ENCODE measurements at places on chromosomes 4 and X.

DNA sequence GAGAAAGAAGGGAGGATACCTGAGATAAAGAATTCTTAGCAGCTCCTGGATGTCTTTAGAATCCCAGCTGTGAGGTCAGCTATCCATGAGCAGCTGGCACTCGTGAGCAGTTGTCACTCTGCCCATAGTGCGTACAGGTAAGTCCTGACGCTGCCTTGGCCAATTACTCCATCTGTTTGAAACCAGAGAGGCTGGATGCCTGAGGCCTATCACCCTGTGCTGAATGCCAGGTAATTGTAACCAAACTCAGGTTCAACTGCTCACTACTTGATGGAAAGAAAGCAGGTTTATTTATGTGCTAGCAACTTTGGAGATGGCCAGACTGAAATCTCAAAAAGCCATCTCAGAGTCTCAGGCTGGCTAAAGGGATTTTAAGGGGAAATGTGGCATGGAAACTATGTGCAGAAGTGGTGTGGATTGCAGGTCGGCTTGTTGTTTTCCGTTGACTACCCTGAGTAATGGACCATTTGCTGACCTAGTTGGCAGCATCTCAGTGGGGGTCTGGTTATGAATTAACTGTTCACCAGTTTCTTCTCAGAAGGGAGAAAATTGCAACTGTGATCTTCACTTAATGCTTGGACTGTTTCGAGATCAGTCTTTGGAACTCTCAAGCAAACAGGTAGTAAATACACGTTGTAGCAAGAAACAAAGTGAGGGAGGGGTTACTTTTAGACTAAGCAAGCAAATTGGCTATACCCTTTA, 1614.0 kb upstream of the PCDH10 start:
- DNase-seq, result no peak

DNA sequence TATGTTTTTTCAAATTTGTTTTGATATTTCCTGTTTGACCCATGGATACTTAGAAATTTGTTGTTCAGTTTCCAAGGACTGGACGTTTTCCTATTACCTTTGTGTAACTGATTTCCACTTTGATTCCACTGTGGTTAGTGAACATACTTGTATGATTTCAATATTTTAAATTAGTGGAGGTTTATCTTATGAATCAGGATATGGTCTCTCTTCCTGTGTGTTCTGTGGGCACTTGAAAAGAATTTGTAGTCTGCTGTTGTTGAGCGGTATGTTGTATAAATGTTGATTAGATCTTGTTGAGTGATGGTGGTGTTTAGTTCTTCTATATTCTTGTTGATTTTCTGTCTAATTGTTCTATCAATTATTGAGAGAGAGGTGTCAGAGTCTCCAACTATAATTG, 21.2 kb upstream of the LAMTOR3 start:
- no peak for DNase-seq

DNA sequence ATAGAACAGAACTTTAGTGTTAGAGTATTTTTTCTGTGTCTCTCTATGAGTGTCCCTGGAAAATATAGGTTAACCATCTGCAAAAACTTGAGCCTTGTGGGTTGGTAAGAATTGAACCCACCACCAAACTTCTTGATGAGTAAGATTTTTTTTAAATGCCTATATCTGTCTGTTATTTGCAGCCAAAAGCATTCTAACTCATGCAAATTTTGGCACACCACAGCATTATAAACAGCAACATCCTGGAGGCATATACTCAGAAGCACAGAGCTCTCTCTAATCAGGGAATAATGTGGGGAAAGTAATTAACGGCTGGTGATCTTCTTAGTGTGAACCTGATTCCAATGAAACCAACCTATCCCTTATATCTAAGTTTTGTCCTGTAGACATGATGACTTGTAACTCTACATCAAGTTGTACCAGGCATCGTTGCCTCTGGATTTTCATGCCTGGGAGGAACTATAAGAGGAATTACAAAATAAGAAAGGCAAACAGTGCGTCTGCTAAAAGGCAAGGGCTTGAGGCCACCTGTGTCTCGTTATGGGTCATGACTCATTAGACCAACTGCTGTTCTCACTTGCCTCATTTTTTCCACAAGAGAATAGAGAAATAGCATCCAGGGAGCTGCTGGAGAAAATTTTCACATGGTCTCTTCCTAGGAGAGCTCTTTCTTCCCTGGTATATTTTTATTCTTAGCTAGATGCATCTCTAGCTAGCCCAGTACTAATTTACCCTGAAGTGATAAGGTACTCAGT, 202.4 kb downstream of the CHIC2 start:
- DNase-seq, result peak; percentile 93

DNA sequence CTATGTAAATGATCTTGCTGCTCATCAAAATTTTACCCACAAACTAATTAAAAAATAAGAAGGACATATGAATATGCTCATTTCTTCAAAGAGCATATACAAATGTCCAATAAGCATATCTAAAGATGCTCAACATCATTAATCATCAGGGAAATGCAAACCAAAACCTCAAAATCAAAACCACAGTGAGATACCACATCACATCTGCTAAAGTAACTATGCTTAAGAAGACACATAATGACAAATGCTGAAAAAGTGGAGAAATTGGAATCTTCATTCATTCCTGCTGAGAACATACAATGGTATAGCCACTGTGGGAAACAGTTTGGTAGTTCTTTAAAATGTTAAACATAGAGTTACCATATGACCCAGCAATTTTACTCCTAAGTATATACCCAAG, 81.9 kb downstream of the AFF2 start:
- no peak for DNase-seq

GRCh38 chrX:150086371-150086770, 148.1 kb upstream of the EOLA2 start:
- DNase-seq, result no peak

- peak; percentile 57 for DNase-seq
These were observed 2.7 kb downstream of the GASK1B start for GRCh38 chr4:158169931-158170690.

DNA sequence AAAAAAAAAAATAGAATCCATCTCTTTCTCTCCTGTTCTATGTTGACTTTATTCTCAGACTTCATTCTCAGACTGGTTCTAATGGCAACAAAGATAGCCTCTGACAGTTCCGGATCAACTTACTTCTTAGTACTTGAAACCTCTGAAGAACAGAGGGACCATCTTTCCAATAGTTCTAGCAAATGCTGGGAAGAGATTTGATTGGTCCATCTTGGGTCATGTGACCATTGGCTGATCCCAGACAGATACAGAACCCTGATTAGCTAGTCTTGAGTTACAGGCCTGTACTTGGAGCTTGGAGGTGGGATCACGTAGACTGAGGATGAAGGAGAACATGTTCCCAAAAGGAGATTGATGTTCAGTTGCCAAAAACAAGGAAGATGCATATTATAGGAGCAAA, 66.9 kb upstream of the STIM2 start:
- no peak for DNase-seq

DNA sequence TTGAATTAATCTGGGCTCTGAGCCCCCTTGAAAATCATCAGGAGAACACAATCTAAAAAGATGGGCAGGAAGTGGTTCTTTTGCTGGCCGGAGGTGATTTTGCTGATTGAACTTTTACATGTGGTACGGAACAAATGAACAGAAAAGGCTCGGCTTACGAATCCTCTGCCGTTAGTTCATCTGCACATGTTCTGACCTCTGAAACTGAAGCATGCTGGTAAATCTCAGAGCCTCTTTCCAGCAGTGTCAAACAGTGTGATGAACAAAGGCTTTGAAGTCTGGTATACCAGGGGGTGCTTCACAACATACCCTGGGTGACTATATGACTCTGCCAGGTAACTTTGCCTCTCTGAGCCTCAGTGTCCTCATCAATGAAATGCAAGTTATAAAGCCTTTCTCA, 194.2 kb upstream of the C1QTNF7 start:
- DNase-seq, result no peak

- peak; percentile 69 for DNase-seq
These were observed at the start of gene JADE3 for GRCh38 chrX:46912098-46912602. Gene JADE3, plus strand, starts transcription at chrX:46912421. Its CDS starts 72,474 bp downstream, at chrX:46984895.

- DNase-seq, result no peak
These were observed 21.1 kb downstream of the RNF212 start for GRCh38 chr4:1092026-1092982.

- DNase-seq, result no peak
These were observed 1342.9 kb downstream of the ADGRL3 start for GRCh38 chr4:62543002-62543401.

DNA sequence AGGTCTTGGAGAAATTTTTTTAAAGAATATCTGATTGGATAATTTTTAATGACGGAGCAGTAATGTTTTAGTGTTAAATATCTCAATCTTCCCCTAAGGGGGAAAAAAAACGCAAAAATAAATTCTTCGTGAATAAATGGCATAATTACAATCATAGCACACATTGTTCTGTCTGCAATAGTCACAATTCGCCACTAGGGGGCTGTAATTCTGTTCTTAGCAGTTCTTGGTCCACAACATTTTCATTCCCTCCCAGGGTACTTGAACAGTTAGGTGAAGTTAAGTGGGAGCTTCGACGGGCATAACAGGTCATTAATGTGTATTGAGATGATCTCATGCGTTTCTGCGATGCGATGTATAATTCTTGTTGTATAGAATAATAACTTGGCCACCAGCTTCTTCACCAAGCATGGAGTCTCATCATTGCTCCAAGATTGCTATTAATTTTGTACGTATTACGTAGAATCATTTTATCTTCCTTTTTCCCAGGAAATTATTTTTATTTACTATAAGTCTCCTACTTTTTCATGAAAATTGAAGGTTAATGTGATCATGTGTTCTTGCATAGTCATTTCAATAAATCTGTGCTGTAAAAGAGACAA, 27.2 kb downstream of the HTR2C start:
- DNase-seq, result peak; percentile 44

DNA sequence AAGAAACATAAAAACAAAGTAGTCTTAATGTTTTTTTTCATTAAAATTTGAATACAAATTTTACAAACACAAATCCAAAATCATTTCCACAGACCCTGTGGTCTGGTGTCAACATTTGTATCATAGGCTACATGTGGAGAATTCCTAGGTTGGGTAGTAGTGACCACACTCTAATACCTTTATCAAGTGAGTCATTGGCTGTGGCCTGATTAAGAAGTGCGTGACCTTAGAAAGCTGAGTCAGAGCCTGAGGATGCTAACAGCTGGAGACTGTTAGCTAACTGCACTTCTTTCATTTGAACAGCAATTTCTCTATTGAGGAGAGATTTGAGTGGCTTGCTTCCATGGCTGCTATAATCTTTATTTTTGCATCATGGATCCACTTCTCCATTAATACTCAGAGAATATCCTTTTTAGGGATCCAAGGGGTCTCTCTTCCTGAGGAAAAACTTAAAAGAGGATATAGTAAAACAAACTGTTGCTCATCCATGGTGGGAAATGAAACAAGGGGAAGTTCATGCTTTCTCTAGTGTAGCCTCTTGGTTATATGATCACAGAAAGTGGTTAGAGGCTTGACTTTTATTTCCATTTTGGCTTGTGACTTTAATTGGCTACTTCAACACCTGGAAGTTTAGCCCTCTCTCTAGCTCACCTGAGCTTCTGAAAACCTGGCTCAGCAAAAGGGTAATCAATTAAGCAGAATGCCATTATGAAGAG, 335.8 kb downstream of the PABPC4L start:
- peak; percentile 97 for DNase-seq

DNA sequence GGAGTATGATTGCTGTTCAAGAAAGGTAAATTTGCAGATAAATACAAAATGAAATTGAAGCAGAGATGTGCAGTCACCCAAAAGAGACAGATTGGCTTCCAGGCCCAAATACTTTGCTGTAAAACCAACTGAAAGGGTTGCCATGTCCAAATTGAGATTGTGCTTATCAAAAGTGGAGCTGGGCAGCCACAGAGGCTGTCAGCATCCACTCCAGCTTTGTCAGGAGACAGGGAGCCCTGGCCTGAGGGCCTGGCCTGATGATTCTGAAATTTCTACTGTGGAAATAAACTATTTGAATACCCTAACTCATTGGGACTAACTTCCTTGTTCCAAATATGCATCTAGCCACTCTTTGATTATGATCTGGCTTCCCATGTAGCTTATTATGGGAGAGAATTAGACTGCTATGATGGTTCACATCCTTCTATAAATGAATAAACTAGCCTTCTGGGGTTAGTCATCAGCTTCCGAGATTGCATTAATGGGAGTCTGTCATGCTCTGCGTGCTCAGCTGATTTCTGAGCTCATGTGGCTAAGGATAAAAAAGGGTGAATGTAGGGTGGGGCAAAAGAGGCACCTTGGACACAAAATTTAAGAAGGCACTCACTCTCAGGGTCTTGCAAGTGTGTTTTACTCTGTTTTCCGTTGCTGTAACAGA, 48.2 kb downstream of the SLC34A2 start:
- DNase-seq, result no peak

DNA sequence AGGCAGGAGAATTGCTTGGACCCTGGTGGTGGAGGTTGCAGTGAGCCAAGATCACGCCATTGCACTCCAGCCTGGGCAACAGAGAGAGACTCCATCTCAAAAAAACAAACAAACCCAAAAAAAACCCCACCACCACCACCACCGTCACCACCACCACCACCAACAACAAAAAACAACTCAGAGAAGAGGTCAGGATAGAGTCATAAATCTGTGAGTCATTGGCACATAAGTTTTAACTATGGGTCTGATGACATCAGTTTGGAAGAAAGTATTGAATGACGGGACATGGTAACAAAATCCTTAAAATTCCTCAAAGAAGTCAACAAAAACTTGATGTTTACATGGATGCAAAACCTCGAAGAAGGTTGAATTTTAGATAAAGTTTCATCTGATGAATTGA, 288.0 kb upstream of the SFRP2 start:
- DNase-seq, result peak; percentile 59

DNA sequence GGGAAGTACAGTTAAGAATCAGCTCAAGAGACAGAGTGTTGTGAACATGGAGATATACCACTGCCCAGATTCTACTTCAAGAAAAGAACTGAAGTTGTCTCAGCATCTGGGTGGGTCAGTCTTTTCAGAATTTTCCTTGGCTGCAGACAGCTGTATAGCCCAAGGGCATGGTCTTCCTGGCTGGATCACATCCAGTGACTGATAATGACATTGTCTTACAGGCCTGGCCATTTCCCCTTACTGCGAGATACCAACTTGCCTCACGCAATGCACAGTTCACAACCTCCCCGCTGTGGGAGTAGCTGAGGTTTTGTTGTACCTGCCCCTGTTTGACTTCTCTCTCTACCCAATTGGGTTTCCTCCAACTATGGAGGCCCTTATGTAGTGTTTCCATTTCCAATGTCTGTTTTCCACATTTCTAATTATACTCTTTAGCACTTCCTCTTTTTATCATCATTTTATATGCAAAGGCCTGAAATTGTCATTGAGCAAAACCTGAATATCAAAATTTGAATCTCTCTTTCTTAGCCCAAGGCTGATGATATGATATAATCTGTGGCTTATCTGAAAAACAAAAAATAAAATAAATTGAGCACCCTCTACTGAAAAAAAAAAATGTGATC, 209.1 kb downstream of the NAF1 start:
- DNase-seq, result no peak

DNA sequence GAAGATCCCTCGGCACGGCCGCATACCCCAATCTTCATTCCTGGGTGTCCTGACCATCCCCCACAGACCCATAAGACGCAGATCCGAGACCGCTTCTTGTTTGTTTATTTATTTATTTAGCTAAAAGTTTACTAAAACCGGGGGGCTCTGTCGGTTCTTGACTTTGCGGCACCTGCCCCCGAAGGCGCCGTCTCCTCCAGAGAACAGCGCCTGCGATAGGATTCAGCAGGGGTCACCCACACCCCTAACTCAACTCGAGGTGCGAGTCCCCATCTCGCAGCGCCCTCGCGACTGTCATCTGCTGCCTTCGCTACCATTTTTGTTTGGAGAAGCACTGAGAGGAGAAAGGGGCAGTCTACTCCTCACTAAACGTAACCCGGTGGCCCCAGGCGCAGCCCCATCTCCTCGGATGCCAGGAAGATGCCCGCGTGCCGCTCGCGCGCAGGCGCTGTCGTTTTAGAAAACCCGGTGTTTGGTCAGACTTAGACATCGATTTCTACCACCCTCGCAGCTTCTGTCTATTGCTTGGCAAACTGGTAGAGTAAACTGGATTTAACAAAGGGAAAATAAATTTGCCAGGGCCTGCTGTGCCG, 18.9 kb upstream of the GPR101 start:
- no peak for DNase-seq

Data from fibroblast of villous mesenchyme (primary cell).